ENCODE measurements at places on chromosomes 13 and 19.
A peak's percentile ranks its signal among the peaks of the same experiment; 100 is the strongest.

GRCh38 chr19:52492201-52492993, 35.1 kb upstream of the ZNF808 start:
- peak; percentile 93 for DNase-seq

GRCh38 chr13:20439261-20439660, 86.4 kb downstream of the CRYL1 start:
- no peak for DNase-seq

DNA sequence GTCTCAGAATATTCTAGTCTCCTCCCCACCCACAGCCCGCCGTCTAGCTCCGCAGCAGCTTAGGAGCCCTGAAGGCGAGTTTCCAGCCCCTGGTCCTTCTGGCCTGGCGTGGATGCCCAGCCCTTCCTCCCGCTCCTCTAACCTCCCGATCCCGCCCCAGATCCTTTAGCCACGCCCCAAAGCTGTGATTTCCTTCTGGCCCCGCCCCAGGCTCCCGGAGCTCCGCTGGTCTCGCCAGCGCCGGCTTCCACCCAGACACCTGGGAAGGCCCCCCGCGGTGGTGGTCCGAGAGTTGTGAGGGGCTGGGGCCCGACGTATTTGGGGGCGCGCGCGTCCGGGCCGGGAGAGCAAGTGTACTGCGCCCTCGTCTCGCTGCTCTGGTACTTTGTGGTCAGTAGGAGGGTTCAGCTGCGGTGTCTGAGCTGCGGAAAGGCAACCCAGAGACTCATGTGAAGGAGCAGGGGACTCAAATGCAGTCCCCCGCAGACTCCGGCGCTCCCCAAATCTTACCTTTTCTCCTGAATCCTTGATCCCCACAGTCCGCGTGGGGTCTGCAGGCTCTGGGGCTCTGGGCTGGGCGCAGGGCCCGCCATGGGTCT, at the start of gene CGB7:
TSS of gene CGB7 (minus strand) at position 114 of the 599 bp plus-strand sequence. CDS start 2,374 bp downstream, outside the sequence.
- no peak for DNase-seq

GRCh38 chr13:33931397-33932311, 113.7 kb downstream of the RFC3 start:
- peak; percentile 21 for DNase-seq

DNA sequence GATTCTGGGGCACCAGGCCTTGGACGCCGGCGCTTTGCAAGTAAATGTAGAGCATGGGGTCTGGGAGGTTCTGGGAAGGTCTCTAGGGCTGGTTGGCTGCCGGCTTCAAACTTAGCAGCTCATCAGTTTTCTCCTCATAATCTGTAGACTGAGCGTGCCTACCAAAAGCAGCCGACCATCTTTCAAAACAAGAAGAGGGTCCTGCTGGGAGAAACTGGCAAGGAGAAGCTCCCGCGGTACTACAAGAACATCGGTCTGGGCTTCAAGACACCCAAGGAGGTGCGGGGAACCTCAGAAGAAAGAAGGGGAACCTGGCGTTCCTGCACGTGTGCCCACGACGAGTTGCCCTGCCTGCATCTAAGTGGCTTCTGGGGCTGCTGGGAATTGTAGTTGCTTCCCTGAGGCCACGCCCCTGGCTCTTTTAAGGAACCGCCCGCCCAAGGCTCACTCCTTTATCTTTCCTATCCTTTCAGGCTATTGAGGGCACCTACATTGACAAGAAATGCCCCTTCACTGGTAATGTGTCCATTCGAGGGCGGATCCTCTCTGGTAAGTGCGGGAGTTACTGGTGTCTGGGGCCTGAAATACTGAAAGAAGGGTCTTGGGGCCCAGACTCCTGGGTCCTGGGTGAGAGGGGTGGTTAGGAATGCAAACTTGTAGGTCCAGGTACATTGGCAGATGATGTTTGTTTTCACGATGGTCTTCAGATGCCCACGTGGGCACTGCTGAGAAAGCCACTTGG, 984 bp downstream of the RPS11 start:
- peak; percentile 85 for DNase-seq

DNA sequence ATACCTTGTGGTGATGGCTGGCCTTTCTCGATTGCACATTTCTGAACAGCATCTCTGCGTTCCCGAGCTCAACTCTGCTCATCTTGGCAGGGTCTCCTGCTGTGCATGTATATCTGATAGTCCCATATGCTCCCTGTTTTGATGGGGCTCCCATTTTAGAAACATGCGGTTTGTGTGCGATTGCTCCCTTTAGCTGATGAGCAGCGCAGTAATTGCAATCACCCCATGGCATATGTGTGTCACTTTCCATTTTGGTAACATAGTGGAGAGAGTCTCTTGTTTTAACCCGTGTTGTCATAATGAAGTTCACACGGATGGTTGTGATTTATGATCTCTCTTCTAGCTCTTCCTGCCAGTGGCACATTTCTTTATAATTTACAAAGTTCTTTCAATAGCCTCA, 144.7 kb downstream of the MTUS2 start:
- no peak for DNase-seq

All from RKO (cell line).